Stimulated activated CD4-positive, alpha-beta T cell treated with anti-CD3 and anti-CD28 coated beads, Interleukin-4, amount 100 ng/mL, for 48 hours (primary cell): ENCODE measurements at places on chromosomes 5 and 9.
A peak's percentile ranks its signal among the peaks of the same experiment; 100 is the strongest.

DNA sequence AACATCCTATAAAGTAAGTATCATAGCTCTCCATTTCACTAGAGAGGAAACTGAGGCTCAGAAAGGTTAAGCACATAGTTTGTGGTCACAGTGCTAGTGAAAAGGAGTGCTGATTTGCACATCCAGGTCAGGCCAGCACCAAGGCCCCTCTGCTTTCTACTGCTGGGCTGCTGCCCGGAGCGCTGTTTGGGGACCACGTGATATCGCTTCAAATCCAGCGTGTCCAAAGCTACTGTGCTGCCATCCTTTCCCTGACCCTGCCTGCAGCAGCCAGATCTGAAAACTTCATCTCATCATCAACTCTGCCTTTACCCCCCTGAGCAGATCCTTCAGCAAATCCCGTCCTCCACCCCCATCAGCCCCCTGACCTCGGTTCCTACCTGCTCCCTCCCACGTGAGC, 40.7 kb upstream of the AKNA start:
- DNase-seq, result no peak

DNA sequence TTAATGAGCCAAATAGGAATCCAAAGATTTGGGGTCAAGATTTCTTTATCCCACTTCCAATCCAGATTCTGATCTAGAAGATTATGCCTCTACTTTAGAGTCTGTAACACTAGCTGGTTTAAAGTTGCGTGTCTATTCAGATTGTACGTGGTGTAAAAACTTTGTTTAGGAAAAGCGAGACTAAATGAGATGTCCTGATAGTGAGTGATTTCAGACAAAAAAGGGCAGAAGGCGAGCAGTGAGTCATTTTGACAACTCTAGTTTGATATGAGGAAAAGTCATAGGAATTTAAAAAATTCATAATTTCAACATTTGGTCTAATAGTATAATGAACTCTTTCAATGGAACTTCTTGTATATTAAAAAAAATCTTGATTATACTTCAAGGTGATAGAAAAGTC, 119.6 kb upstream of the KLF9 start:
- DNase-seq, result no peak

GRCh38 chr5:156991714-156992113, 28.7 kb upstream of the TIMD4 start:
- no peak for DNase-seq

- peak; percentile 8 for DNase-seq
Observed at GRCh38 chr9:94639061-94639998, at the start of gene FBP1. Gene FBP1, minus strand, starts transcription at chr9:94639518. Its CDS starts 208 bp downstream, at chr9:94639310.

- DNase-seq, result no peak
Observed at GRCh38 chr5:16744164-16744880, 127.5 kb upstream of the RETREG1 start.

- DNase-seq, result no peak
Observed at GRCh38 chr9:132056717-132057560, 22.7 kb downstream of the MED27 start.

- DNase-seq, result no peak
Observed at GRCh38 chr5:80656425-80656824, 1.6 kb upstream of the DHFR start.

GRCh38 chr5:115440782-115441451, 103.7 kb downstream of the FEM1C start:
- no peak for DNase-seq

- no peak for DNase-seq
Observed at GRCh38 chr5:13553896-13554295, 390.6 kb downstream of the DNAH5 start.

GRCh38 chr9:133709015-133709611, 29.0 kb downstream of the SARDH start:
- DNase-seq, result no peak

DNA sequence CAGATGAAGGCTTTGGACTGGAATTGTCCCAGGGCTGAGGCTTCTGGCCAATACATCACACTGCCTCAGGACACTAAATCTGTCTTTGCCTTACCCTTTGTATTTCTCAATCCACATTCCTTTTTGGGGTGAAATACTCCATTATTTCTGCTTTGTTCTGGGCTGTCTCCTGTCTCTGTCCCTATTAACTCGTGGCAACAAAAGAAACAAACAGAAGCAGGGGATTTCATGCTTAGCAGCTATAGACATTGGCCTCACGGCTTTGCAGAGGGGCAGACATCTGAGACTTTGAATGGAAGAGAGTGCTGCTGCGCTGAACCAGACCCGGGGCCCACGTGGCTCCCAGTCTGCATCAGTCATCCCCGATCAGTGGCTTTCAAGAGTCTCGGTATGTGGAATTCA, 129.7 kb downstream of the ARL15 start:
- DNase-seq, result no peak

DNA sequence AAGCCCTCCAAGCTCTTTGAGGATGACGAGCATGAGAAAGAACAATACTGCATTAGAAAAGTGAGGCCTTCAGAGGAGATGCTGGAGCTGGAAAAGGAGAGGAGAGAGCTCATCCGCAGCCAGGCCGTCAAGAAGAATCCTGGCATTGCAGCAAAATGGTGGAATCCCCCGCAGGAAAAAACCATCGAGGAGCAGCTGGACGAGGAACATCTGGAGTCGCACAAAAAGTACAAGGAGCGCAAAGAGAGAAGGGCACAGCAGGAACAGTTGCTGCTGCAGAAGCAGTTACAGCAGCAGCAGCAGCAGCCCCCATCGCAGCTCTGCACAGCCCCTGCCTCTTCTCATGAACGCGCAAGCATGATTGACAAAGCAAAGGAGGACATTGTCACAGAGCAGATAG, 71.2 kb downstream of the C9orf152 start:
- DNase-seq, result no peak

DNA sequence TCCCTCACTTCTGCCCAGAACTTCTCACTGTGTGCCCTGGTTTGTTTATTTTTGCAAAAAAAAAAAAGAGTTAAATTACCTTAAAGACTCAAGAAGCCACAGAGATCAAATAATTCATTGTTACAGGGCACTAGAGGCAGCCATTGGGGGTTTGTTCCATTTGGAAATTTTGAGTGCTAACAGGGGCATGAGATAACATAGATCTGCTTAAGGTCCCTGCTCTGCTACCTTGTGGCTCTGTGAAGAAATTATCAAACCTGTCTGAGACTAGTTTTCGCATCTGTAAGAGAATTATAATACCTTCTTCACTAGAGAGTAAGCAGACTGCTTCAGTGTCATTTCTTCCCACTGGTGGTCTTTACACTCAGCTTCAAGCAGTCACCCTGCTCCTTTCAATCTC, 394 bp downstream of the TLR4 start:
- no peak for DNase-seq

DNA sequence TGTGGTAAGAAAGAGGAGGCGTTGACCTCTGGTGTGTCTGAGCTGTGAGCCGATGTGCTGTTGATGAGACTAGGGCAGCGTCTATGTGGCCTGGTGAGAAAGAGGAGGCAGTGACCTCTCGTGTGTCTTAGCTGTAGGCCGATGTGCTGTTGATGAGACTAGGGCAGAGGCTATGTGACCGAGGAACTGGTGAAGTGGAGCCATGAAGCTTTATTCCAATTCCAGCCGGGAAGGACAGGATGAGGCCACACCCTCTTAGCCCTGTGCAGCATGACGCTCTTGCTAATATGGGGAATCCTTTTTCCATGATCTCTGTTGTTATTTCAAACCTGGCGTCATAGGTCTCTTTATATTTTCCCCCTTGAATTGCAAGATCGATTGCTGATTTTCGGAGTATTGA, 172.4 kb downstream of the GOLPH3 start:
- DNase-seq, result no peak

- no peak for DNase-seq
Observed at GRCh38 chr9:133664173-133665050, 28.2 kb downstream of the DBH start.

GRCh38 chr5:93053825-93054224, 527.2 kb downstream of the NR2F1-AS1 start:
- DNase-seq, result no peak
